ENCODE measurements at places on chromosomes 12 and 14. TPM values are rescaled to one million over a fixed set of nuclear protein-coding genes. Genes with fewer than 3 reads are reported as not detected.

DNA sequence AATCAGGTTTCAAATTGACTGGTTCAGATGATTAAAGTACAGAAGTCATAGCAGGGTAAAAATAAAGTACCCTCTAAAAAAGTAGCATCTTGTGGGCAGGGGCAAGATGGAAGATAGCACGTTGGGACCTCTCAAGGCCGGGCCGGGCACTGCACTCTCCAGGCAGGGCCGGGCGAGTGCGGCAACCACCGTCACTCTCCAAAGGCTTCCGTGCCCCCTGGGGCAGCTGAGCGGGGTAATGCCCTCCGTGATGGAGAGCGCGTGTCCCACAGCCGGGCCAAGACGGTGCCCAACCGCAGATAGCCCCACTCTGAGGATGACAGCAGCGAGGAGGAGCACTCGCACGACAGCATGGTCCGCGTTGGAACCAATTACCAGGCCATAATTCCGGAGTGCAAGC lies 8.6 kb upstream of the PLXNC1 start:
- DNase-seq = no peak
- H3K27me3 ChIP-seq = no peaks in the 10 kb centered on the region
- H3K4me3 ChIP-seq = no peak overlapping the region
- H3K4me1 ChIP-seq = no peaks in the 10 kb centered on the region

- no peak overlapping the region for H3K27ac ChIP-seq
- H3K4me1 ChIP-seq = peaks cover 10% of the 10 kb centered on the region
- DNase-seq = no peak
- no peak overlapping the region for H3K4me3 ChIP-seq
- no peaks in the 10 kb centered on the region for H3K27me3 ChIP-seq
- H3K36me3 ChIP-seq = no peaks in the 10 kb centered on the region
Measured at GRCh38 chr14:91270619-91271018, 26.1 kb upstream of the GPR68 start.

- H3K27me3 ChIP-seq = no peaks in the 10 kb centered on the region
- H3K4me3 ChIP-seq = no peak overlapping the region
- H3K27ac ChIP-seq = no peak overlapping the region
- DNase-seq = no peak
Measured at GRCh38 chr14:54695196-54695595, 128.3 kb downstream of the SAMD4A start.

GRCh38 chr14:51006781-51007211 lies 62.5 kb upstream of the PYGL start:
- no peaks in the 10 kb centered on the region for H3K36me3 ChIP-seq
- peaks cover 27% of the 10 kb centered on the region for H3K4me1 ChIP-seq
- no peaks in the 10 kb centered on the region for H3K27me3 ChIP-seq

DNA sequence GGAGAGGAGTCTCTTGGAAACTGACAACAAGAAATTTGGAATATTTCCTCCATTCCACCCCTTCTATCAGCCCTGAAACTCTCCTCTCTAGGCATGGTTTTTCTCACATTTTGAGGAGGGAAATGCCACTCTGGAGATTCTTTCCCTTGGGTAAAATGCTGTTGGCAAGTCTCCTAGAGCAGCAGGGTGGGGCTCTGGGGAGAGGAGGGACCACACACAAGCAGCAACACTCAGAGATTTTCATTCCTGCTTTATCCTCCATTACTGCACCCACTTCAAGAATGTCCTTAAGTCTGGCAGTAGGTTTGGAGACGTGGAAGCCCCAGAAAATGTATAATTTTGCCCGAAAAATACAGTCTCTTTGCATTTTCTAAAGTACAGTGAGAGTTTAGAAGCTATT lies 130.8 kb upstream of the FLRT2 start:
- H3K4me1 ChIP-seq = no peaks in the 10 kb centered on the region
- no peak overlapping the region for H3K4me3 ChIP-seq
- no peak overlapping the region for H3K27ac ChIP-seq
- DNase-seq = no peak
- no peaks in the 10 kb centered on the region for H3K27me3 ChIP-seq

GRCh38 chr12:80567401-80567800 lies 123.4 kb downstream of the PTPRQ start:
- H3K27ac ChIP-seq = no peak overlapping the region
- H3K4me1 ChIP-seq = no peaks in the 10 kb centered on the region
- no peaks in the 10 kb centered on the region for H3K27me3 ChIP-seq
- H3K4me3 ChIP-seq = no peak overlapping the region
- DNase-seq = no peak

The ABHD4 gene
- total RNA-seq = 31.9 TPM

The GPR84 gene
- total RNA-seq = not detected

The CBLN3 gene
- 1.7 TPM for total RNA-seq
